ENCODE measurements at places on chromosomes 12 and 14. TPM values are rescaled to one million over a fixed set of nuclear protein-coding genes. Genes with fewer than 3 reads are reported as not detected.

GRCh38 chr14:61429316-61429715, 107.9 kb downstream of the PRKCH start:
- DNase-seq = no peak

GRCh38 chr12:4293966-4294505, 20.5 kb downstream of the CCND2 start:
- DNase-seq = no peak

GRCh38 chr12:10668526-10668925, 5.3 kb downstream of the STYK1 start:
- DNase-seq = no peak

- no peak for DNase-seq
Measured at GRCh38 chr12:132152953-132153352, 8.7 kb downstream of the NOC4L start.

DNA sequence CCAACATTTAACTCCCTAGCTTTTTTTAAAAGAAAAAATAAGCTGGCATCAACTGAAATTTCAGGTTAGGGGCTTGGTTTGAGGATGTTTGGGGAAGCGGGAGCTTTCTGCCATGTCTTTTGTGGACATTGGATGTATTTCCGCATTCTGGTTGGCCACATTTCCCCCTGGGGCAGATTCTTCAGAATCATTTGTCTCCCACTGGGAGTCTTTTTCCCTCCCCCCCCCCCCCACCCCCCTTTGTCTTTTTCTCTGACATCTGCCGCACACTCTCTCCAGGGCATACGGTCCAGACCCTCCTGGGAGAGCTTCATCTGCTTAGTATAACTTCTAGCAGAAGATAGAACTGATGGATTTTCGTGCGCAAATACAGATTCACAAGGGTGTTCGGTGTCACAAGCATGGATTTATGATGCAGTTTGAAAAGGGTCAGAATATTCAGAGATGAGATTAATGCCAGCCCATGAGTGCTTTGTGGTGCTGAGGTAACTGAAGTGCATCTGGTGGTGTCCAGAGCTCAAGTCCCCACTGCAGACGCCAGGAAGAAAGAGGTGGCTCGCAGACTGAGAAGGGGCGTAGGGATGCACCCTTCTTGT, 40.2 kb downstream of the ETV6 start:
- no peak for DNase-seq

The NID2 gene
- 42.5 TPM for total RNA-seq

The PTGDR gene
- total RNA-seq = not detected

The FITM1 gene
- 0.42 TPM for total RNA-seq

The SLC6A15 gene
- total RNA-seq = 2.8 TPM
